ENCODE measurements at places on chromosomes 5 and 9.

DNA sequence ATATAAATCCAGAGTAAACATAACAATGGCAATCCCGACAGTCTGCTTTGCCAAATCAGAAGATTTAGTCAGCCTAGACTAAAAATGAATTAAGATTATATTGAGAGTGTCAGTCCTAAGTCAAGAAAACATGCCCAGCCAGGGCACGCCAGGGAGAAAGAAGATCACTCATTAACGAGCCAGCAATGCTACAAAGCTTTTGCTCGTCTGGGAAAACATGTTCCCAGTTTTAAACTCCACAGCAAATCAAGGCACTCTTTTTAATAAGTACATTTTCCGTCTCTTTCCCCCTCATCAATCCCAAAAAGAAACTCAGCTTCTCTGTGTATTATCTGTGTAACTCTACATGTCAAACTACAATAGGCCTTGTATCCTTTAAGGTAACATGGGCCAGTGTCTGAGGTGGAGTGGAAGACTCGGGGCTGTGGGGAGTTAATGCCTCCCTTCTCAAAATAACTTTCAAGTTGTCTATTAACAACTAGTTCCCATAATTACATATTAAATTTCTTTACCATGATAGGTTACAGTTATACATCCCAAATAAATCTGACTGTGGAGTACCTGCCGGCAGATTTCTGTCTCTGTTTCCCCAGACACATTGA, 40.9 kb downstream of the NFIB start:
- DNase-seq: no peak

- no peak for DNase-seq
Measured at GRCh38 chr5:95966005-95966404, 4.4 kb upstream of the ELL2 start.

DNA sequence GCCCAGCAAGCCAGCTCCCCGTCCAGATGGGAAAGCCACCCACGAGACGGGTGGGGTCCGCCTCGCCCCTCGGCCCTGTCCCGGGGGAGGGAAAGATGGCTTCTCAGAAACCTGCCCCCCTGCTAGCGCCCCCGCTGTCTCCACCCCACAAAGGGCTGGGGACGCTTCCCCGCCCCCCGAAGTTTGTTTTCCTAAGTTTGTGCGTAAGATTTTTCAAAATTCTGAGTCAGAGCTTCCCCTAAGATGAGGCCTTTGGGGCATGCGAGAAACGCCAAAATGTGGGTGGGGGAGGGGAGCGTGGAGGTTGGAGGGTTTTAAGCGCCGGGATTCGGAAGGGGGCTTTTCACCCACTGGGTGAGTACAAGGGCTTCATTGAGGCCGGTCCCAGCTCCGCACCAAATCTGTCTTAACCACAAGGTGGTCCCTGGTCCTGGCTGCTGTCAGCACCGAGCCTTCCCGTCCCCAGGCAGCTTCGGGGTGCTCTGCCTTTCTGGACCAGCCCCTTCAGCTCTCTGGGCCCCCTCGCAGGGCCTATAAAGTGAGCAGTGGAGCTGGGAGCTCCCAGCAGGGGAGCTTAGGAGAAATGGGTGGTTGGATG, 32.3 kb downstream of the PRRX2 start:
- no peak for DNase-seq

GRCh38 chr5:59575648-59576445, 317.7 kb downstream of the PDE4D start:
- no peak for DNase-seq

DNA sequence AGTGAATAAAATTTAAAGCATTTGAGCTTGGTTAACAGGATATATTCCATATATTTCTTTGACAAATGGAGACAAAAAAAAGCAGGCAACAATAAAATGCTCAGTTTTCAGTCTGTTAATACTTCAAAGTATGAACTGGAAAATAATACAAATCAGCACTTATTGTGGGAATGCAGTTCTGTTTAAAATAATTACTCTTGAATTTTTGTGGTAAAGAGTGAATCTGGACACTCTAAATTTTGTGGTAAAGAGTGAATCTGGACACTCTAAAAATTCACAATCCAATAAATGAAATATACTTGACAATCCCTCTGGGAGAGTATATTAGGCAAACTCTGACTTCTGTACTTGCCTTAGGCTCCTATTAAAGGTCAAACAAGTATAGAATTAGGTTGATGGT, 141.9 kb upstream of the RASA1 start:
- DNase-seq: no peak

DNA sequence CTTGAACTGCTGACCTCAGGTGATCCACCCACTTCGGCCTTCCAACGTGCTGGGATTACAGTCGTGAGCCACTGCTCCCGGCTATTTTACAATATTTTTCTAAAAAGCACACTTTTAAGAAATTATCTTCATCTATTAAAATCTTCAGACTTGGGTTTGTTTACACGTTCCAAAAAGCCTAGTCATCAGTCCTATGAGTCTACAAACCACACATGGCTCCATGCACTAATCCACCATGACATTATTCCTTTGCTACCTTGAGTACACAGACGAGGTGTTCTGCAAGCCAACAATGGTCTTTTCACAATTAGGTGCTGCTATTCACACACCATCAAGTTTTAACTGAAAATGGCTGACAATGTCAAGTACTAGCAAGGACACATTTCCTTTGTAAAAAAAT, 41.0 kb downstream of the TRPM6 start:
- no peak for DNase-seq

GRCh38 chr9:135297456-135298075, 182.0 kb upstream of the PPP1R26 start:
- DNase-seq: no peak

- DNase-seq: no peak
Measured at GRCh38 chr5:60494635-60495034, 205.3 kb downstream of the DEPDC1B start.

GRCh38 chr9:5632540-5632939, 3.6 kb downstream of the RIC1 start:
- DNase-seq: no peak

DNA sequence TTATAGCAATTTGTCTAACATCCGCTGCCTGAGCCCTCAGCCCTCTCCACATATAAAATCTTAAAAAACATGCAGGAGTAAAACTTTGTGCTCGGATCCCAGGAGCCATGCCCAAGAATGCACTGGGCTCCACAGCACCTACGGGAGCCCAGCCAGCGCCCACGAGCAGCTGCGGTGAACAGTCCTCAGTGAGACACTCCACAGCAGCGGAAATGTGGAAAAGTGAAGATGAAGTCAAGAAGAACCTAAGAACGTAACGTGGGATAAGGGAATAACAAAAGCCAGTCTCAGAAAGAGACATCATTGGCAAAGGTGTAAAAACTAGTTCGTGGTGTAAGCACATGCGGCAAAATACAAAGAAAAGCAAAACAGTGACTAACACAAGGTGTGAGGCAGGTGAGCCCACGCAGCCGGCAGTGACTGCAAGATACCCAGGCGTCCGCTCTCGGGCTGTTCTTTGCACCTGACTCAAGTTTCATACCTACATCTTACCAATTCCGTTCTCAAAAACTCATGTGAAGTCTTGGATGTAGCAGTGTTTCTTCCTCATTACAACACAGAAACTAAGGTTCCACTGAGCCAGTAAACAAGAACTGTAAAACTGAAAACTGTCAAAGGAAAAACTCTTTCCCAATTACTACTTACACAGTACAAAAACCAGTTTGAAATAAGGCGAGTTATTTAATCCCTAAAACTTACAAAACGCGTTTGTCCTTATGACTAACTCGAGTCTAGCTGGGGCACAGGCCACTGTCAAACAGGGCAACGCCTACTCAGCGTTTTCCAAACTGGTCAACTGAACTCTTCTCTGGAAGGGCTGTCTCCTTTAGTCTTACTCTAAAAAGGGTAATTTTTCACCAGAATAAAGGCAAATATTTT, 1.7 kb downstream of the CAMSAP1 start:
- no peak for DNase-seq

- DNase-seq: no peak
Measured at GRCh38 chr5:133319905-133320520, 268.2 kb downstream of the HSPA4 start.
